ENCODE measurements at places on chromosomes 13 and 19.
A peak's percentile ranks its signal among the peaks of the same experiment; 100 is the strongest.

GRCh38 chr13:49585220-49586157 is at the start of gene RCBTB1:
RCBTB1 (minus strand) TSS chr13:49585558; CDS start chr13:49567279, 18,279 bp downstream.
- peak; percentile 89 for DNase-seq

- DNase-seq = no peak
Observed at GRCh38 chr13:35347679-35348205, 128.7 kb downstream of the MAB21L1 start.

- DNase-seq = no peak
Observed at GRCh38 chr13:23865026-23865425, 24.2 kb downstream of the MIPEP start.

GRCh38 chr13:48761256-48761655 is 107.5 kb downstream of the CYSLTR2 start:
- DNase-seq = no peak

DNA sequence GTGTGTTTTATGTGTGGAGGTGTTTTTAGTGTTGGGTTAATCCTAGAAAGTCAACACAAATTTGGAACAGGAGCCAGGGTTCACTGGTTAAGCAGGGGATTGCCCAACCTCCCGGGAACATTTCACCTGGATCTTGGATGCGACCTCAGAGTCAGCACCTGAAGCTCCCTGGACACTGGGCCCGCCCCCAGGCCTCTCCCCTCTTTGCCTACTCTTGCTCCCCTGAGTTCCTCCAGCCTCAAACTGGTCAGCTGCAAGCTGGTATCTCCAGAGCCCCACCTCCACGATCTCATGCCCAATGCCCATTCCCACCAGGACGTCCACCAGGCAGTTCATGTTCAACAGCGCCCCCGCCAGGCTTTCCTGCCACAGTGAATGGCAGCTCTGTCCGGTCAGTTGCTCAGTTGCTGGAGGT is 9.7 kb downstream of the HSD17B14 start:
- DNase-seq = peak; percentile 68

DNA sequence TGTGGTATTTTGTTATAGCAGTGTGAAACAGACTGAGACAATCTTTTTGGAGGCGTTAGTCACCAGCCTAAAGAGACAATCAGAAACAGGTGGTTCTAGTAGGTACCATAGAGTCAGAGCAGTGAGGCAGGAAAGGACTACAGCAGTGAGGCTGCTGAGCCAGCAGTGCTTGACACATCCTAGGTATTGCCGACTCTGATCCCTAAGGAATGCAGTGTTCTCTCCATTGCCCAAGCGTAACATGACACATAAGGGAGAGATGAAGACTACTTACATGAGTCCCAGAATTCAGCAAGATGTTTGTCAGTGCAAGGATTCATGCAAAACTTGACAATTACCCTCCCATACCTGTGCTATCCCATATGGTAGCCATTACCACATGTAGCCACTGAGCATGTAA is 62.4 kb upstream of the XPO4 start:
- no peak for DNase-seq

DNA sequence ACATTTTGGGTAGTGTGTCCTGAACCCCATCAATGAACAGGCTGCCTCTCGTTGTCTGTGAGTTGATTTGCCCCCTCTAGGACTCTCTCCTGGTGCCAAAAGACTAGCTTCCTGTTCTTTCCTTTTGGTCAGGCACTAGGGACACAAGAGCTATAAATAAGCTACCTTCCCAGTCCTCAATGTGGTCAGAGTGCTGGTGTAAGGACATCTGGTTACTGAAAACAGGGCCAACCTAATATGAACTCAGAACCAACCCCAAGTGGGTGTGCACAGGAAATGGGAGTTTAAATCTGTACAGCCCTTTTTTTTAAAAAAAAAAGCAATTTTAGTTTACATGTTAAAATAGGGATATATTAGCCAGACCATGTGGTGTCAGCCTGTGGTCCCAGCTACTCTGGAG is 129.2 kb downstream of the ZIC5 start:
- DNase-seq = no peak

- no peak for DNase-seq
Observed at GRCh38 chr13:65461590-65461989, 1768.5 kb downstream of the PCDH9 start.

GRCh38 chr13:111046590-111047141 is 68.4 kb upstream of the ARHGEF7 start:
- DNase-seq = no peak

- DNase-seq = no peak
Observed at GRCh38 chr19:3642987-3643673, 16.5 kb upstream of the CACTIN start.

DNA sequence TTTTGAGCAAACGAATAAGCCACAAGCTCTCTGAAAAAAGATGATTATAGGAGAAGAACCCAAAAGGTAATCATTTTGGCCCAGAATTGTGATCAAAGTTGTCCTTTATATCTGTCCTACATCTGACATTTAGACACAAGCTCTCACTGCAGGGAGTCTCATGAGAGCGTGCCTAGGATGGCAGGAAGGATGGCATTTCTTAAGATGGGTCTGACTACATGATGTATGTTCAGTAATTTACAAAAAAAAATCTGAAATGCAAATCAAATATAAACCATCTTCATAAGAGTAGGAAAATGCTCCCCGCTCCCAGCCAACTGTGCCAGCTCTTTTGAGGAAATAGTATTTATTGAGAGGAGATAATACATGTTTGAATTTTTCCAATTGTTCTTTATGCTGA is 81.0 kb upstream of the MBNL2 start:
- no peak for DNase-seq

- DNase-seq = no peak
Observed at GRCh38 chr19:16688084-16688483, 27.1 kb downstream of the TMEM38A start.

GRCh38 chr19:16519230-16519687 is 23.0 kb downstream of the CHERP start:
- DNase-seq = no peak

DNA sequence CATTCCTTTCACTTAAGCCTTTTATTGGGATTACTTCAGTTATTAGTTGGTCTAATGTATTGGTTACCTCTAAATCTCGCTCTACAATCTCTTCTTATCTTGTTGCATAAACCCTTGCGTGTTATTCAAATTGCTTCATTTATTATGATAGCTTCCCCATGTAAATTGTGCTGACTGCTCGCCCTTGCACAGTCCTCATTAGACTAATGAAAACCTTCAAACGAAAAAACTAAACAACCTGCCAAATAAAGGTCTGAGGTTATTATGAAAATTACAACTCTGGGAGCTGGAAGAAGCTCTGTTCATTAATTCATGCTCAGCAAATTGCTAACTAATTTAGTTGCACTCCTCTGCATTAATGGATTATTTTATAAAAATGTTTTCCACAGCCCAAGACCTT is 320.1 kb downstream of the DACH1 start:
- no peak for DNase-seq

- DNase-seq = no peak
Observed at GRCh38 chr13:69947582-69947981, 160.0 kb upstream of the ATXN8OS start.

DNA sequence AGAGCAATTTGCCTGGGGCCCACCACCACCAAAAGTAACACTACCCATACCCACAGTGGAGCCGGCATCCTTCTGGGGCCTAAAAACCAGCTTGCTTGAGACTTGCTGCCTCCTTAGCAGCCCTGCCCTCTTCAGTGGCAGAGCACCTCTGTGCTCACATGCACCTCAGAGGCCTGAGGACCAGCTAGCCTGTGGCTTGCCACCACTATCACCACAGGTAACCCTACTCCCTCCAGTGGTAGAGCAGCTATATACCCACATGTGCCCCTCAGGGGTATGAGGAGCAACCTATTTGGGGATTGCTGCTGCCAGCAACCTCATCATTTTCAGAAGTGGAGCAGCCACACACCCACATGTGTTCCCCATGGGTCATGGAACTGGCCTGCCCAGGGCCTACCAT is 111.4 kb upstream of the SPRY2 start:
- no peak for DNase-seq

GRCh38 chr13:113400621-113401451 is 36.9 kb upstream of the GRTP1 start:
- peak; percentile 37 for DNase-seq

DNA sequence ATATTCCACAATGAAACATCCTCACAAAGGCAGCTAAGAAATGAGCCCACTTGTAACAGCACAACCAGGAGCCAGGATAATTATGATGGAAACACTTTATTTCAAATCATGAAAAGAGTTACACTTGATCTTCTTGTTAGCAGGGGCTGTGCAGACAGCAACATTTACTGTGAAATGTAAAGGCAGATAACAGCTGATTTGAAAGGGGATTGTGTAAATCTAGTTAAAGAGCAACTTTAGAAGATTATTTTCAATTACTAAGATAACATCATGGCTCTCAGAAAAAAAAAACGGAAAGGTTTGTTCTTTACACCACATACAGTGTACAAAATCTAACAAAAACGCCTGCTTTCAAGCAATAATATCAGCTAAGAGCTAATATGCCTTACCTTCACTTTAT is 22.4 kb downstream of the ENOX1 start:
- no peak for DNase-seq

DNA sequence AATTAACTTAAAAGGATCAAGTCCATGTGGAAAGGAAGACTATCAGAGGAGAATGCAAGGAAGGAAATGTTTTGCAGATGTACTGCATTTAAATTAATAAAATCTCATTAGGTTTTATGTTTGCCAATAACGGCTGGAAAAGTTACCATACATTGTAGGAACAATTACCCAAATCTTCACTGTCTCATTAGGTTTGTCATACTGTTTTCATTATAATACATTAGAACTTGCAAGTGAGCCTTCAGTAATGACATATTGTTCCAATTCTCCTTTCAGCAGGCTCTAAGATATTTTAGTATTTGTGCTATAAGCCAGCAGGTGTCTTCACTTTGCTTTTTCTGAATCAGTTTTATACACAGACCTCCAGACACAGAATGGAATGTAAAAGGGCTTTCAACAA is 661.6 kb upstream of the KLHL1 start:
- no peak for DNase-seq

- DNase-seq = no peak
Observed at GRCh38 chr19:46845959-46846459, 4.6 kb downstream of the AP2S1 start.

DNA sequence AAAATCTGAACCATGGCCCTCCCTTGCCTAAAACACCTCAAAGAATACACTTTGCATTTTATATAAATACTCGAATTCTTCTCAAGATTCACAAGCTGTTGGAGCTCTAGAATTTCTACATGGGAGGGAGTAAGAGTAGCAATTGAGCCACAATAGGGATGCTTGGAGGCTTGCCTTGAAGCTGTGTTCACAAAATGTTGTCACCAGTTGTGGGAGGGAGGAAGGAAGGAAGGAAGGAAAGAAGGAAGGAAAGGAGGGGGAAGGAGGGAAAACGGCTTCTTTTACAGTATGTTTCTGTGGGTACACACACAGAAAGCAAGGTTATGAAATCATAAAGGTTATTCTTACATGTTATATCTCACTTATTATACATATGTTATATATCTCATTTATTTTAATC is 128.6 kb upstream of the PEG3 start:
- DNase-seq = no peak

DNA sequence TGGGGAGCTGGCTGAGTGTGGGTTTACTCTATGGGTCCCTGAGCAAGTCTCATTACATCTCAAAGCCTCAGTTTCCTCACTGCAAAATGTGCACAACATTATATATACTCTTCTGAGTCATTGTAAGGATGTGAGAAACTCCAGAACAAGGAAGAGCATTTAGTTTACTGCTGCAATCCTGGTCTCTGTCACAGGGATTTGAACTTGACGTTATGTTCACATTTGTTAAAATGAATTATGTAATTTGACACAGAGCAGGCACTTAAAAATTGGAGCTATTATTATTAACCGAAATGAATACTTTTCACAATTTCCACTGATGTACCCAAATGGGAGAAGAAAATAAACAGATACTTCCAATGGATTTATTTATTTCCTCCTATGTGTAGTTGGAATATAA is 101.0 kb downstream of the STARD13 start:
- DNase-seq = no peak

DNA sequence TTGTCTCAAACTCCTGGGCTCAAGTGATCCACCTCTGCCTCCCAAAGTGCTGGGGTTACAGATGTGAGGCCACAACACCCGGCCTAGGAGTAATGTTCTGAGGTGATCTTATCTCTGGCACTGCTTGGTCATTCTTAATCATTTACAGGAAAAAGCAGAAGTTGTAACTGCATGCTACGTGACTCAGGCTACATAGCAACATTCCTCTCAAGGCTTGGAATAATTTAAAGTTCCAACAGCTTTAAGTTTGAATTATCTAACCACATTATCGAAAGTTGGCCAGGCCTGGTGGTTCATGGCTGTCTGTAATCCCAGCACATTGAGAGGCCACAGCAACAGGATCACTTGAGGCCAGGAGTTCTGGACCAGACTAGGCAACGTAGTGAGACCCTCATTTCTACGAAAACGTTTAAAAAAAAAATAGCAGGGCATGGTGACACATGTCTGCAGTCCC is 3.9 kb upstream of the B9D2 start:
- no peak for DNase-seq

GRCh38 chr19:36489920-36490415 is 607 bp upstream of the ZNF566 start:
- DNase-seq = peak; percentile 77
